ENCODE measurements at places on chromosomes 3 and 15.
A peak's percentile ranks its signal among the peaks of the same experiment; 100 is the strongest.

DNA sequence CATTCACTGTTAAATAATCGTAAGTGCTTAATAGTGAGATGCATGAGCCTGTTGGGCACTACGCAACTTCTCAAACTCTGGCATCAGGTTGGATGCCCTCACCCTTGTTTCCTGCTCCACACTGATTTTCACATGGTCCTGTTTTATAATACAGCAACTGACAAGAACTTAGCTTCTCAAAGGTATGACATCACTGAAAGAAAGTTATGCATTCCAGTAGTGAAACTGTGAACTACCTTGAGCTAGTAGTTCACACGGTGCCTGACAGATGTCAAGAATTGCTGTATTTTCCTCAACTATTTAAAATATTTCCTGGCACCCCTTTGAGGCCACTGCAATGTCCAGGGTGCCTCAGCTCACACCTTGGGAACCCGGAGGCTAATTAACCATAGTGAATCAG, 327.5 kb downstream of the RORA start:
- no peak for DNase-seq

GRCh38 chr3:9292516-9292915, 43.1 kb upstream of the SRGAP3 start:
- no peak for DNase-seq

DNA sequence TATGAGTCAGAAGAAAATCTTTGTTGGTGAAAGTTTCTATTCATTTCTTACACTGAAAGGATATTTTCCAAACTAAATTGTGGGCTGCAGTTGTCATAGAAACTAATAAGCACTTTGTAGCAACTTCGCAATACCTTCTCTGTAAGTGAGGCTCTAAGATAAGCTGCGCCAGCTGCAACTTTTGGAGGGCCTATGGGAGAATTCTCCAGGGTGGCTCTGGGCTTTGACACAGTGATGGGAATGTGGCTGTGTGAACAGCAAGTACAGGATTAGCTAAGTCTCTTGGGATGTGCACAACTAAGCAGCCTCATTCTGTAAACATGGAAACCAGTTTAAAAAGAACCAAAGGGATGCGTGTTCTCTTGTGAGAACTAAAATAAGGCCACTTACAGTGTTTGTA, 124.6 kb upstream of the SGO1 start:
- DNase-seq, result no peak

- DNase-seq, result peak; percentile 65
Measured at GRCh38 chr3:66472313-66473134, 28.3 kb downstream of the LRIG1 start.

GRCh38 chr3:71713041-71713440, 12.2 kb downstream of the EIF4E3 start:
- no peak for DNase-seq

DNA sequence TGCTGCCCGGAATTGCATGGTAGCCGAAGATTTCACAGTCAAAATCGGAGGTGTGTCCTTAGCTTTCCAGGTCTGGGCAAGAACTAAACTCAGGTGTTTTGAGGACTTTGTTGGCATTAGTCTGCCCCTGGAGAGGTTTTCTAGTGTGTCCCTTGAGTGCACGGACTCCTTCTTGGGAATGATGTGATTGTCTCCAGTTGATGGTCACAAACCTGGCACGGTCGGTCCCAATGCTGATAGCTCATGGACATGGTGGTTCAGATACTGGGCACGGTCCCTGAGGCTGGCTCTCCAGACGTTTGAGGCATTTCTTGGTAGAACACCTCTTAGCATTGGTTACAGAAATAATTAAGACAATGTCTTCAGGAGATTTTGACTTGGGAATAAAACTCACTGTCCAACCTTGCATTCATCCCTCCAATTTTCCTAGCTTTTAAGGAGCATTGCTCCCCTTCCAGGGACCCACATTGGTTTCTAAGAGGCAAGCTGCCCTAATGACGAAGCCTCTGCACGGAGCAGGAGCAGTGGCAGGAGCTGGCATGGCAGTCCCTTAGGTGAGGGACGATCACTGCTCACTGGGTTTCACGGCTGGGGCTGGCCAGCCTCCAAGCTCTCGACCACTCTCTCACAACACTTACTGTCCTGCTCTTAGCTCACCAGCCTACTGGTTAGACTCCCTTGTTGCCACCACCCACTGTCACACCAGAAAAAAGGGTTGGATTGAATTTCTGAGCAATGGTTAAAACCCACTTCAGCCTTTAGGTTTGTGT, 68.1 kb downstream of the PGPEP1L start:
- DNase-seq, result no peak

DNA sequence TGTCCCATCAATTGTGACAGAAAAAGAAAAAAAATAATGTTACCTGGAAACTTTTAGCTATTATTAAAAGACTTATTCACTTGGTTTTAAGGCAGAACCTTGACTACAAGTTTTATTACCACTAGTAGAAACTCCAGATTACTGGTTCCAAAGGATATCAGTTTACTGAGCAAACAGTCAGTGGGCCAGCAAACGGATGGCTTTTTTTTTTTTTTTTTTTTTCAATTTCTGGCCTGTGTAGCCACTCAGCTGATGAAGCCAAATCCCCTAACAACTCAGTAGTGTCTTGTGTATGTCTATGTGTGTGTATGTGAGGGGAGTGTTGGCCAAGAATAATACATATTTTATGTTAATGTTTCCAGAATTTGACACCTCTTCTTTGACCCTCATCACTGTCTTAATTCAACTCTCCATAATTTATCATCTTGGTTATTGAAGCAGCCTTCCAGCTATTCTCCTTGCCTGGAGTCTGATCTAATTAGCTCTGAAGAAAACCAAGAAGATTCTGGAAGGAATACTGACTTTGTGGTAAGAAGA, 724.9 kb downstream of the NSUN3 start:
- no peak for DNase-seq

- no peak for DNase-seq
Measured at GRCh38 chr3:130609166-130609979, 92.4 kb downstream of the COL6A6 start.

DNA sequence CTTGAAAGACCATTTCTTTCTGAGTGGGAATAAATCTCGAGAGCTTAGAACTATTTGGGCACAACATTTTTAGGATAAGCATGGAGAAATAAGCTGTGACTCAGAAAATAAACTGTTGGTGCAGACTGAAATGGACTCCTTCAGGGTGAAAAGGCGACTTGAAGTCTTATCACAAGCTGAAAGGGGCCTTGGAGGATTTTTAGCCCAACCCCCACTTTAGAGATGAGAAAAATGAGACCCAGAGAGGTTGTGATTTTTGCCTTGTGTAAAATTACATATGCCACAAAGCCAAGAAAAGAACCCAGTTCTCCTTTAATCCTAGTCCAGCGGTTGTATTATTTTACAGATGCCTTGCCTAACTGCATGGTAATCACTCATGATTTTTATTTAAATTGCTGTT, 1.5 kb downstream of the ATP1B3 start:
- no peak for DNase-seq

- DNase-seq, result no peak
Measured at GRCh38 chr3:135169651-135170050, 374.6 kb downstream of the EPHB1 start.

DNA sequence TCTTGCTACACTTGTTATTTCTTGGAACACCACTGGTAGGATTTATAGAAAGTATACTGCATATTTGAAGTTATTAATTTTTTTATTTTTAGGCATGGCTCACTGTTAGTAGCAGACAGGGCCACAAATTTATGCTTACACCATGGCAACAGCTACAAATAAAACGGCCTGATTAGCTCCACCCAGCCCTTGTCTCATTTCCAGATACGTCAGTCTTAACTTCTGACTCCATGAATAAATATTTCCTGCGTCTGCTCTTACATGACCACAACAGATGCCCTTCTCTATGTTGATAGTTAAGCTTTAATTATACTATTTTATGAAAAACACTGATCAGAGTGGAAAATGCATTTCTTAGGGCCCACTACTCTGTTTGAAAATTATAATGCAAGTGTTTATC, 62.3 kb upstream of the CPOX start:
- DNase-seq, result no peak

GRCh38 chr3:50502584-50503423, 630 bp downstream of the CACNA2D2 start:
- peak; percentile 53 for DNase-seq

GRCh38 chr3:143795874-143796273, 52.4 kb downstream of the SLC9A9 start:
- peak; percentile 48 for DNase-seq

All from suppressor macrophage treated with lipopolysaccharide for 1 hour (primary cell).